Hematopoietic multipotent progenitor cell treated with erythropoietin and hydrocortisone succinate and interleukin-3 and kit ligand, for 15 days (in vitro differentiated cells): ENCODE measurements at places on chromosomes 1 and 21.

- no peak for DNase-seq
Observed at GRCh38 chr1:82991569-82991968, 1007.4 kb downstream of the TTLL7 start.

DNA sequence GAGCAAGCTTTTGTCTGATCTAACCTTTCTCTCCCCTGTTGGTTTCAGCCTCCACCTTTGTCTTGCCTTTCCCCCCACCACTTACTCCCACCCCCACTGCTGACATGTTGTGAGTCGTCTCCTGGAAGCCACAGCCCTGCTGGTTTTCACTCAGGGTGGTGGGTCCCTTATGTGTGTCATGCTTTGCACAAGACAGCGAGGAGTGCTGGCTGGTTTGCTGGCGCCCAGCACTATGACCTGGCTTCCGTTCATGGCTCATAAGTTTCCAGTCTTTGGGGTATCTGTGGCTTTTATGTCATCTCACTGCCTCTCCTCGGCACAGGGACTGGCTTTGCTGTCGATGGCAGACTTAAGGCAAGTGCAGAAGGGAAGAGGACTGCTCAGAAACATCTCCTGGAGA is 177.7 kb downstream of the KIF26B start:
- no peak for DNase-seq

GRCh38 chr1:42765832-42766740 is 742 bp downstream of the P3H1 start:
- peak; percentile 22 for DNase-seq

- no peak for DNase-seq
Observed at GRCh38 chr1:208825300-208825699, 581.1 kb upstream of the PLXNA2 start.

DNA sequence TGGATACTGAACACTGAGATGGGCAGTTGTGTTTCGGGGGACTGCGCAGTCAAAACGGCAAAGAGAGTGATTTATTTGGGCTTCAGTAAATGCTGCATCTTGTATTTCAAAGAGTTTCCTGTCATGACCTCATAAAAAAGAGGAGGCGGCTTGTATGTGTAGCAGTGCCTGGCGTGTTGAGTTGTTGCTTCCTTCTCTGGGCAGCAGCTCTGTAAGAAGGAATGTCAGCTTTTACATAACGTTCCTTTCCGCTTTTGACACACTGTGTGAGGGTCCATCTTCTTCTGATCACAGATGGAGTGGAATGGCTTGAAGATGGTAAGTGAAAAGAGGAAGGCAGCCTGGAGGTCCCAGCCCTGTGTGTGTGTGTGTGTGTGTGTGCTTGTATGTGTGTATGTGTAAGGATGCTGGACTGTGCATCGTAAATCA is 941 bp downstream of the ELAVL4 start:
- DNase-seq = no peak

- DNase-seq = no peak
Observed at GRCh38 chr1:33010932-33011731, 25.6 kb downstream of the AK2 start.

DNA sequence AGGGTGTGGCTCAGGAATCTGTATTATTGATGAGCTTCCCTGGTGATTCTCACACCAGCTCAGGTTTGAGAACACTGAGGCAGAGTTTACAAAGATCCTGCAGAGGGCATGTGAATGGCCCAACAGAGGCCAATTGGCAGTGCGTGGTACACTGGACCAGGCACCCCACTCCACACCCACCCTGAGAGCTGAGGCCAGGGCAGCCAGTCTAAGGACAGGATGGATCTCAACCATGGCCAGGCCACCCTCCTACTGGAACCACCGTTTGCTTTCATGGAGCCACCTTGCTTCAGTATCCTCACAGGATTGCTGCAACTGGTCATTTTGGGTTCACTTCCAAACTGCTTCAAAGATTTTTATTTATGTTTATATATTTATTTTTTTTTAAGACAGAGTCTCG is 7.3 kb upstream of the RASSF5 start:
- no peak for DNase-seq

DNA sequence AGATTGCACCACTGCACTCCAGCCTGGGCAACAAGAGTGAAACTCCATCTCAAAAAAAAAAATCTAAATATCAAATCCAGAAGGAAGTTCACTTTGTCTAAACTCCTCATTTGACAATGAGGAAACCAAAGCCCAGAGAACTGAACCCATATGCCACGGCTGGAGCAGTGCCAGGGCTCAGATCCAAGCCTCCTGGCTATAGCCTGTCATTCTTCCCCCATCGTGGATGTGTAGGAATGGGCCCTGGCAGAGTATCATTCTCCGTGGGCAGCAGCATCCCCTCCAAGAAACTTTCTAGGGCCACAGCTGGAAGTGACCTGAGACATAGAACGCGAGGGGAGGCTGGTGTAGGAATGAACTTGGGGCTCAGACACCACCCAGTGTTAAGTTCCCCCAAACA is 47.2 kb downstream of the CAPN9 start:
- DNase-seq = no peak

GRCh38 chr1:168806952-168807351 is 77.9 kb upstream of the DPT start:
- DNase-seq = no peak

GRCh38 chr1:86155807-86156565 is 586 bp downstream of the COL24A1 start:
- DNase-seq = no peak

DNA sequence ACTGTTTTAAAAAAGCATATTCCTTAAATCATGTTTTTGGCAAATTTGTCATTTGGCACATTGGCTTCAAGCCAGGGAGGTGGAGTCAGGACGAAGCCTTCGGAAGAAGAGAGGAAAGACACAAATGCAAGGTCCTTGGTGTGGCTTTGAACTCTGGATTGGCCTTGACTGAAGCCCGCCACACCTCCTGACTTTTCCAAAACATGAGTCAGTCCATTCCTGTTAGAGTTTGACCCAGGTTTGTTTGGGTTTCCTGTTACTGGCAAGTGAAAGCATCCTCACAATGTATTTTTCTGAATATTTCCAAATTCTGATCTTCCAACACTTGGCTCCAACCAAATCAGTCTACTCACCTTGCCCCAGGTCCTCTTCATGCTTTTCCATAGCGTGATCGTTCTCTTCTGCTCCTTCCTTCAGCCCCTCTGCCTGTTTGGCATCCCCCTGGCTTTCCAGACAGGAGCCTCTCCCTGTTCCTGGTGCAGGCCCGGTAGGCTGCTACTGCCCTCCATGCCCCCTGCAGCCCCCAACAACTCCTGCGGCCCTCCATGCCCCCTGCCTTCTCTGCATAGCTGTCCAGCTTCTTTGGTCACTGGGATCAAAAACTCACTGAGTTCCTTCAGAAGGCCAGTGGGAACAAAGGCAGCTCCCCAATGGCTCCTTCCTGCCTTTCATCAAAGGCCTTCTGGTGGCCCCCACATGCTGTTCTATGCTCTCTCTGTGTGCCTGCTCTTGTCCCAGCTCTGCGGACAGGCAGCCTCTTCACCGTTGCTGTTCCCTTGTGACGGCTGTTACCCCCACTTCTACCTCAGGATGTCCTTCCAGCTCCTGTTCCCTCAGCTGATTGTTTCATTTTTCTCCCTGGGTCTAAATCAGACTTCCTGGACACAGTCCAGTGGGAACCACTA is 30.4 kb upstream of the SLC30A1 start:
- DNase-seq = no peak

- no peak for DNase-seq
Observed at GRCh38 chr1:185775501-185775900, 41.3 kb downstream of the HMCN1 start.

GRCh38 chr1:24865587-24865986 is 64.5 kb downstream of the RUNX3 start:
- no peak for DNase-seq

- DNase-seq = no peak
Observed at GRCh38 chr1:42118125-42118524, 35.1 kb upstream of the GUCA2B start.

GRCh38 chr1:58107943-58108342 is 438.6 kb downstream of the OMA1 start:
- no peak for DNase-seq

GRCh38 chr1:182357171-182357570 is 34.4 kb downstream of the GLUL start:
- DNase-seq = no peak

GRCh38 chr1:211613108-211613947 is 34.4 kb upstream of the SLC30A1 start:
- peak; percentile 97 for DNase-seq

- no peak for DNase-seq
Observed at GRCh38 chr1:55519937-55520683, 304.9 kb upstream of the USP24 start.

DNA sequence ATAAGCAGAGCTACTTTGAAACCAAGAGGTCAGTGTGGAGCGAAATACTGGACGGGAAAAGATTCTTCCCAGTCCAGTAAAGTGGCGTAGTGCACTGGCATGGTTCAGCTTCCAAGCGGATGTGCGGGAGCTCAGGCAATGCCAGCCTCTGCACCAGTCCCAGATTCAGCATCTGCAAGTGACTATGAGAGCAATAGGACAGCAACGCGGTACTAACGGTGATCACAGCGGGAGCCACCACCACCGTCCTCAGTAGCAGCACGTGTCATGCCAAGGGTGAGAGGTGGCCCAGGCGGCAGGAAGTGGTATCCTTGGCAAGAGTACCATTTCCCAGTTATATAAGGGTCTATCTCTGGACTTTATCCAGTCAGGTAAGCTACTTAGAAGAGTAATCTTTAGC is 17.8 kb downstream of the PLD5 start:
- DNase-seq = no peak

GRCh38 chr1:20281801-20282200 is 8.9 kb upstream of the VWA5B1 start:
- DNase-seq = no peak

GRCh38 chr1:49306507-49307070 is 529.9 kb upstream of the BEND5 start:
- DNase-seq = no peak

DNA sequence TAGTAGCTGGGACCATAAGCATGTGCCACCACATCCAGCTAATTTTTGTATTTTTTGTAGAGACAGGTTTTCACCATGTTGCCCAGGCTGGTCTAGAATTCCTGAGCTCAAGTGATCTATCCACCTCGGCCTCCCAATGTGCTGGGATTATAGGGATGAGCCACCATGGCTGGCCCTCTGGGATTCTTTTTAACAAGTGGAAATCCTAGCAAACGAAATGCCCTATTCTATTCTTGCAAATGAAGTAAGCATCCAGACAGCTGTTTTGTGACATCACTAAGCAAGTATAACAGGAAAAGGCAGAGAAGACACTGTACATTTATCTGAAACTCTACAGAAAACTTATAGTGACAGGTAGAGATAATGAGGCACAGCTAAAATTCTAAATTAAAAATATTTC is 86.4 kb downstream of the DDAH1 start:
- no peak for DNase-seq

- no peak for DNase-seq
Observed at GRCh38 chr1:75625795-75626194, 14.9 kb upstream of the SLC44A5 start.

- DNase-seq = no peak
Observed at GRCh38 chr1:190663962-190664361, 186.3 kb upstream of the BRINP3 start.

DNA sequence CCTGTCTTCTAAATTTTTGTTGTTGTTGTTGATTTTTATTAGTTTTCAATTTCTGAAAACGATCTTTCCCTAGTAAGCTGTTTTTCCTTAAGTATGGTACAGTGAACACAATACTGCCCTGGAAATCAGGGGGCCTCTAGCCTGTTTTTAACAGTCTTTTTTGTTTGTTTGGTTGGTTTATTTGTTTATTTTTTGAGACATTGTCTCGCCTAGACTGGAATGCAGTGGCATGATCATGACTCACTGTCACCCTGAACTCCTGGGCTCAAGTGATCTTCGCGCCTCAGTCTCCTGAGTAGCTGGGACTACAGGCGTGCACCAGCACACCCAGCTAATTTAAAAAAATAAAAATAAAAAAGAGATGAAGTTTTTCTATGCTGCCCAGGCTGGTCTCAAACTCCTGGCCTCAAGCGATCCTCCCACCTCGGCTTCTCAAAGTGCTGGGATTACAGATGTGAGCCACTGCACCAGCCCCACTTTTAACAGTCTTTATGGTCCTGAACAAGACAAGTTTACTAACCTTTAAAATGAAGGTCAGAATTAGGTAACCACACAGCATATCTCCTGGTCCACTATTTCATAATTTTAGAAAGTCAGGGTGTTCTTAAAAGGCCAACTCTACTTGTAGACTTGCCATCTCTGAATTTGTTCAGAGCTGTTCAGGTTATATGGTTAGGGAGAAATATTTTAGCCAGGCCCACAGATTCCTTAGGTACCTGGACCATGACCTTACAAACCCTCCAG is 35.4 kb downstream of the TBCE start:
- no peak for DNase-seq

GRCh38 chr1:193479187-193479586 is 292.8 kb upstream of the B3GALT2 start:
- DNase-seq = no peak

- no peak for DNase-seq
Observed at GRCh38 chr1:204931768-204932572, 61.3 kb downstream of the NFASC start.

DNA sequence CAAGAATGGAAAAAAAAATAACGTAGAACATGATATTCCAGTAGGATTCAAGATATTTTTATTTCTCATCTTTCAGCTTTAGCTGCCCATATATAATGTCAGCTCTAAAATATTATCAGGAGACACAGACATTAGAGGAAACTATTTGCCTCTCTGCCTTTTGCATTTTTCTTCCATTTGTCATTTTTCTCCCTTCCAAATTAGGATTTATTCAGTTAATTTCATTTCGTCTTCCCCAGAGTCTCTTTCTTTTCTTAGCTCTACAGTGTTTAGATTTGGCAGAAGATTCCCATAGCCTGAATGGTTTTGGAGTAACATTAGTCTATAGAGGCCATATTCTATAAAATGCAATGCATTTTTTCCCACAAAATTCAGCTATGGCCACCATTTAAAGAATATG is 5.1 kb upstream of the ENAH start:
- no peak for DNase-seq

- DNase-seq = no peak
Observed at GRCh38 chr1:235831148-235831547, 35.6 kb downstream of the LYST start.

DNA sequence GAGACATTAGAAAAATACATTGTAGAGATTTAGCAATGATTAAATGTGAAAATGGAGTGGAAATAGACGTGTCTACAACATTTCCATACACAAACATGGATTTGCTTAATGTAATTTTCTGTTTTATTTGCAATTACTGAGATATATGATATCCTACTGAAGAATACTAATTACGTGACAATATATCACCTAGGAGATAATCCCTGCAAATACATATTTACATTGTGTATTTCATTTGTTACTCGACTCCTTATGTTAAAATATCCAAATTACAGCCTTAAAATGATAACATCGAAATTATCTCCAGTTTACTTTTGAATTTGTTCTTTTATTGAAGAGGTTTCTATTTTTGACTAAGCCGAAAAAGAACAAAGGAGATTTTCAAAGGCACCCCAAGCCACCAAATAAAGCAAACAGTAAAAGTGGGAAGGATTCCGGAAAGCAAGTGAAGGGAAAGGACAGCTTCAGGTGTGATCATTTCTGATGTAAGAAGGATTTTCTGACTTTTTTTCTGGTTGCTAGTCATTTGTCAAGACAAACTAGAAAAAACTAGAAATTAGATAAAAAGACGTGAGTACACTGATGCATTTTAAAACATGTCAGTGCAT is 7.9 kb downstream of the LHX4 start:
- no peak for DNase-seq
